ENCODE measurements at places on chromosomes 2 and 18. TPM values are rescaled to one million over a fixed set of nuclear protein-coding genes. Genes with fewer than 3 reads are reported as not detected.

TMEM214 gene
- total RNA-seq, result 70.8 TPM

GAL3ST2 gene
- total RNA-seq, result 0.22 TPM

GPAT2 gene
- total RNA-seq, result 15.0 TPM

POTEI gene
- total RNA-seq, result not detected

MOGAT1 gene
- total RNA-seq, result not detected

FLACC1 gene
- 4.9 TPM for total RNA-seq

GCFC2 gene
- total RNA-seq, result 20.0 TPM

VWC2L gene
- not detected for total RNA-seq

CMPK2 gene
- 102 TPM for total RNA-seq

AP1S3 gene
- total RNA-seq, result 6.3 TPM

ODC1 gene
- total RNA-seq, result 42.0 TPM

ZEB2 gene
- total RNA-seq, result 19.6 TPM

ACSL3 gene
- 47.7 TPM for total RNA-seq

All from activated naive CD8-positive, alpha-beta T cell treated with anti-CD3 and anti-CD28 coated beads, Interleukin-2, amount 10 ng/mL, durations not matched to agents 7 days and 5 days (primary cell).